ENCODE measurements at places on chromosomes 7 and 10.

DNA sequence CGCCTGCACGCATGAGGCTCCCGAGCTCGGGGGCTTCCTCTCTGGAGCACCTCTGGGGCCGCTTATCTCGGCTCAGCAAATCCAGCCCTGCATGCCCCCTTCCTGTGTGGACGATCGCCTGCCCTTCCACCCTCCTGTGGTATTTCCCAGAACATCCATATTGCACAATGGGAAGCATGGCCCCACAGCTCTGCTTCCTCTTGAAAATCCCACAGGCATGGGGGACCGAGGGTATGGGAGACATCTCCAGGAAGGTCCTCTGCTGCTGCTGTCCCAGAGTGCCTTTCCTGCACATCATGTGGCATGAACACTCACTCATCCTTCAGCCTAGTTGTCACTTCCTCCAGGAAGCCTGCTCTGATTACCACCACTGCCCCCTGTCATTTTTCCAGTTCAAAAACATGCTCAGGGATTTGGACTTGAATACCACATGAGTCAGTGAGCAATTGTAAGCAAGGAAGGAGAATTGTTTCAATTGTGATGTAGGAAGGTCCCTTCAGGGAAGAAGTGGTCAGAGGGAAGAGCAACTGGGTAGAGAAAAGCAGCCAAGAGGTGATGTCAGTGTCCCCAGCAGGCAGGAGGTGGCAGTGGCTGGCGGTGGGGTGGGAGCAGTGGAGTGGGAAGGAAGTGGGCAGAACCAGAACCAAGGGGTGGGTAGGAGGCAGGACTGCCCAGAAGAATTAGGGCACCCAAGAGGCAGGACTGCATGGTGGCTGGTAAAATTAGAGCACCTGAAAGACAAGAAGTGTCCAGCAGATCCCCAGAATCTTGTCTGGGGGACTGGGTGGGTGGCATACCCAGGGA lies 67.5 kb upstream of the ZMIZ1 start:
- DNase-seq: no peak

DNA sequence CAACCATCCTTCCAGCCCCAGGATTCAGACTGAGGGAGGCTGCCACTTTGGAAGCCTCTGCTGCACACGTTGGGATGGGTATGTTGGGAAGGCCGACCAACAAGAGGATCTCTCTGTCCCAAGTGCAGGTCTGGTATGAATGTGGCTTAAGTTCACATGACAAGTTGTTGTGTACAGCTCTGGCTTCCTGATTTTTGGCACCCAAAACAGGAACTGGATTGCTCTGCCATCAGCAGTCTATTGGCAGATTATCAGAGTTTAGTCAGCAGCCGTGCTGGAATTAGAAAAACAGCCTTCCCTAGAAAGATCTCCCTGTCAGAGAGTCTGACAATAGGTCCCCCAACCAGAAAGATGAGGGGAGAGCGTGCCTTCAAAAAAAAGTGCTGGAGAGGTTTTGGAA lies 66.9 kb downstream of the GOLGA7B start:
- DNase-seq: no peak

DNA sequence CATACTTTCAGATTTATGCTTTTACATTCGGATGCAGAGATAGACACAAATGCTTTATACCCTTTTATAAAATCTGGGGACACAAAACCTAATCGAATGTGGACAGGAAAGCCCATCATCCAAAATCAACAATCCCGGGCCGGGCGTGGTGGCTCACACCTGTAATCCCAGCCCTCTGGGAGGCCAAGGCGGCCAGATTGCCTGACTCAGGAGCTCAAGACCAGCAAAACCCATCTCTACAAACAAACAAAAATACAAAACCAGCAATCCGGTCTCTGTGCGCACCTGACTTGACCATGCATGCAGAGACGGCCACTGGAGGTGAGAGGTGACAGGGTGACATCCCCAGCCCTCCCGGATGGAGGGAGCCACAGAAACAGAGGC lies 13.5 kb downstream of the COBL start:
- DNase-seq: no peak

DNA sequence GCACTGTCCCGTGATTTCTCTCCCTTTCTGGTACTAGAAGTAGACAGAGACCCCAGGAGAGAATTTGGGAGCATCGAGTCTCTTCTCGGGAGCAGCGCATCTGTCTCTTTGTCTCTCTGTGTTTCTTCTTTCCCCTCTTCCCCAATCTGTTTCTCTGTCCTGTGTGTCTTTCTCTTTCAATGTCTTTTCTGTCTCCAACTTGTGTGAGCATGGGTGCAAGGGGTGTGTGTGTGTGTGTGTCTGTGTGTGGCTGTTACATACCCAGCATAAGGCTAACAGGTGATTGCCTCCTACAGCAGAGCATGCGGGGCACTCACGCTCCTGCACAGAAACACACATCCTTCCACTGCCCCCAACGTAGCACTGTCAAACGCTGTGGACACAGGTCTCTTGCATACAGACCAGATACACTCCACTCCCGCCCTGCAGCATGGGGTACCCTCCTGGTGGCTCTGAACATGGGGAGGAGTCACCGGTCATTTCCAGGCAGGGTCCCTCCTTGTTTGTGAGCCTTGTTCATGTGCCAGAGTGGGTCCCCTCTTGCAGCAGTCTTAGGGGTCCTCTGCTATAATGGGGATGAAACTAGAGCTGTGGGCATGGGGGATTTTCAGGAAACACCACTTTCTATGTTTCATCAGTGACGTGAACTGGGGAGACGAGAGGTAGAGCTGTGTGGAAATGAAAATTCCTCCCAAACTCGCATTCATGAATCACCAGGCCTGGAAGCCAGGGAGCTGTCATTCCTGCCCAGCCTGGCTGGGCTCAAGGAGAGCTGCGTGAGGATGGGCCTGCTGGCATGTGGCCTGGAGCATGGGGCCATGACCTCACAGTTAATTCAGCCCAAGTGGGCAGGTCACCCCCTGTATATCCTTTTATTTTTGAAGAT lies 980 bp downstream of the ADAMTS14 start:
- DNase-seq: no peak

DNA sequence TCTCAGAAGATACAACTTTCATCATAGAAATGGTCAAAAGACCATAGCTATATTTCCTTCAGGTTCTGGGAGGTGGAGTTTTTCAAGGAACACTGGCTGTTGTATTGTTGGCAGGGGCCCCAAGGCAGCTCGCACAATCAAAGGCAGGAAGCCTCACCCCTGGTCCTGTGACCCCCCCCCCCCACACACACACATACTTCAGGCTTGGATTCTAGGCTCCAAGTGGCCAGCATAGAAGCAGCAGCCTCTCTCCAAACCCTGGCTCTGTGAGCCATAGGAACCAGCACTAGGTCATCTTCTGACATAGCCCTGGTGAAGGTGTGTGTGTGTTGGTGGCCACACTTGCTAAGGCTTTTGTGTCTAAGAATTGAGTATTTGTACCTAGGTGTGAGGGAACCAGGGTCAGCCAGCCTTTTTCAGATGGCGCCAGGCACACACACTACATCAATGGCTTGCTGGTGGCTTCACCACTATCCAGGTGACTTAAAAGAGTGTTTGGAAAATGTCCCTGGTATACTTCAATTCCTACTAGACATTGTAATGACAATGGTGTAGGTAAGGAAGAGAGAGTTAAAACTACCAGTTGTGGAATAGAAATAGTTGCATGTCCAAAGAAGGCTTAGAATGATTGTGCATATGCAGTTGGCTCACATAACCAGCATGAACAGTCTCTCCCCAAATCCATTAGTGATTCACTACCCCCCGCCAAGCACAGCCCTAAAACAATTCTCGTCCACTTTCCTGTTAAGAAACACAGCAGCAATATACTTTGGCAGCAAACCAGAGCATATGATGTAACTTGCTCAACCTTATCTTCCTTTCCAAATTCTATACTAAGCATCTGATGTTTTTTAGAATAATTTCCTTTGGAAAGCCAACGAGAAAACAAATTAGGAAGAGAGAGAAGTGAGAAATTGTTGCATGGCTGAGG lies 91.3 kb downstream of the AVL9 start:
- no peak for DNase-seq

DNA sequence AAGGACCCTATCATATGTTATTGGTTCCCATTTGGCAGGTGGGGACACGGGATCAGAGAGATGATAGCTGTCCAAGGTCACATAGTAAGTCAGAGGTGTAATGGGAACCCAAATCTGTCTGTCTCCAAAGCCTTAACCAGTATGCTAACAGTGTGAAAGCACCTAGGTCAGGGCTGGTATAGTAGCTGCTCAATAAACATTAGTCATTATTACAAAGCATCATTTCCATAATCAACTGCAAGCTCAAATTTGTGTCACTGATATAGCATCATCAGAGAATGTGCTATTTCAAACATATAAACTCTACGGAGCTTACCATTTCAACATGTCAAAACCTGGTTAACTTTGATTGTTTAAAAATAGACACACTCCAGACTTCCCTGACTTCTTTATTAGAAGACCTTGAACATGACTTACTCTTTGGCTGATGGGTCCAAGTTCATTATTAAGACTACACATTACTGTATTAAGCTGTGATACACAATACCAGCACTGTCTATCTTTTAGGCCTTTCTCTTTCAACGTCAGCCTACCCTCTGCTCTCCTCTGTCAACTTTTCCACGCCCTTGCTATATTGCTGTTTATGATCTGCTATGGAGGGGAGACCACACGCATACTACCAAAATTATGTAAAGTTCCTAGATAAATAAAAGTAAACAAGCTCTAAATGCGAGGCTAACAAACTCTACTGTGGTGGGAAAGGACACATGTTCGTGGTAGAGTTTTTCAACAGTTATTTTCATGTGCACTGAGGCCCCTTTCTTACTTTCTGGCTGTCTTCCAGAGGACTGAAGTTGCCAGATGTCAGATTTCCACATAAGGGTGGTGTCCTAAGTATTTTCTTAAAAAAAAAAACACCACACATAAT lies 33.6 kb downstream of the DNMBP start:
- no peak for DNase-seq

DNA sequence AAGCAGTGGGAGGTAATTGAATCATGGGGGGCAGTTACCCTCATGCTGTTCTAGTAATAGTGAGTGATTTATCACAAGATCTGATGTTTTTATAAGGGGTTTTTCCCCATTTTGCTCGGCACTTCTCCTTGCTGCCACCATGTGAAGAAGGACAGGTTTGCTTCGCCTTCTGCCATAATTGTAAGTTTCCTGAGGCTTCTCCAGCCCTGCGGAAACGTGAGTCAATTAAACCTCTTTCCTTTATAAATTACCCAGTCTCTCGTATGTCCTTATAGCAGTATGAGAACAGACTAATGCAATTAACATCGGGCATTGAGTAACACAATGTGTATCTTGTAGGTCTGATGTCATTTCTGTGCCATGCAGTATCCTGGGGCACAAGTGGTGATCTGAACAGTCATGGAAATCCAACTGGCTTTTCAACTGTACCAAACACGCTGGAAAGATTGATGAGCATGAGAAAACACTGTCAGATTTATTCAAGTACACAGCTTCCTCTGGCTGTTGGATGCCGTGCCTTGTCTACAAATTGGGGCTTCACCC lies 208.6 kb upstream of the KIAA1217 start:
- DNase-seq: no peak

GRCh38 chr7:132347858-132348257 lies 228.4 kb downstream of the PLXNA4 start:
- no peak for DNase-seq

GRCh38 chr10:4372601-4373000 lies 453.4 kb upstream of the AKR1E2 start:
- no peak for DNase-seq
